ENCODE measurements at places on chromosomes 2 and 18.

- no peak for DNase-seq
Measured at GRCh38 chr18:59096098-59096789, 43.4 kb upstream of the SEC11C start.

DNA sequence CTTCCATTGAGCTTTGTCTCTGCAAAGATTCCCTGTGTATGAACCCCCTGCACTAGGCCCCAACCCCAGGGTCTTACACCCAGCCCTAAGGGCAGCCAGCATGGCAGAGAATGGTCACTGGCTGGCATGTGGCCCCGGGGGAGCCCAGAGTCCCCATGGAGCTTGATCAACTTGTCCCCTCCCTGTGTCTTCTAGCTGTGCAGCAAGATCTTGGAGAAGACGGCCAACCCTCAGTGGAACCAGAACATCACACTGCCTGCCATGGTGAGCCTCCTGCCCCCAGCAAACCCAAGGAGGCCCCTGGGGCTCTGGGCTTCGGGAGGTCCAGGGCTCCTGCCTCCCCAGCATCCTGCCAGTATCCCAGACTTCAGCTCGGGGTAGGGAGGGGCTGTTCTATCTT lies 81.5 kb downstream of the DYSF start:
- DNase-seq, result no peak

GRCh38 chr2:38629684-38630083 lies 27.0 kb upstream of the HNRNPLL start:
- DNase-seq, result no peak

DNA sequence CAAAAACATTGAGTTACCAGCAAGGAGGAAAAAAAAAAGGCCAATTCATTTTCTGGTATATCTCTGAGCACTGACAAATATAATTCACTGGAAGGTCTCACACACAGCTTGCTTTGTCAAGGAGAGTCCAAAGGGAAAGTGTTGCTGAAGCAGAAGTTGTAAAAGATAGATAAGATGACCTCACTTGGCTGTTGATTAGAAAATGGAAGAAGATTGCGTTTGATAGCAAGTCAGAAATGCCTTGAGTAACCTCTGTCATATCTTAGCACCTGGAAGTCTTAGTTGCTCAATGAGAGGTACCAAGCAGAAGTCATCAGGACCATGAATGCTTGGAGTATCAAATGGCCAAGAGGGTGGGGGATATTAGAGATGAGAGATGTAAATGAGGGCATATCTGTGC lies 105.2 kb downstream of the FSHR start:
- no peak for DNase-seq

GRCh38 chr18:36633961-36634412 lies 194.8 kb downstream of the TPGS2 start:
- DNase-seq, result no peak

DNA sequence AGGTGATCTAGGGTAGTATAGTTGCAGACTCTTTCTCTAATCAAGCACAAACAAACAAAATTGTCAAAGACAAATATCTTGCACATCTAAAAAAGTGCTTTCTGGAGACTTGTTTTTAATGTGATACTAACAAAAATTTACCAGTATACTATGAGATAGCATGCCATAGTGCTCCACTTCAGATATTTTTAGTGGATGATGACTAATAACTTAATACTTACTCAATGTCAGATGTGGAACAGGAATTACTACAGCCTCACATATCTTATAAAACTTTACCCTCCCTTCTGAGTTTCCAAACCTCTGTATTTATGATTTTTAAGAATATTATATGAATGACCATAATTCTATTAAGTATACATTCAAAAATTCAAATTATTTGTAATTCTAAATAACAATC lies 1162.0 kb upstream of the SLC39A10 start:
- DNase-seq, result no peak

GRCh38 chr2:152423684-152424083 lies 88.7 kb downstream of the FMNL2 start:
- DNase-seq, result no peak

DNA sequence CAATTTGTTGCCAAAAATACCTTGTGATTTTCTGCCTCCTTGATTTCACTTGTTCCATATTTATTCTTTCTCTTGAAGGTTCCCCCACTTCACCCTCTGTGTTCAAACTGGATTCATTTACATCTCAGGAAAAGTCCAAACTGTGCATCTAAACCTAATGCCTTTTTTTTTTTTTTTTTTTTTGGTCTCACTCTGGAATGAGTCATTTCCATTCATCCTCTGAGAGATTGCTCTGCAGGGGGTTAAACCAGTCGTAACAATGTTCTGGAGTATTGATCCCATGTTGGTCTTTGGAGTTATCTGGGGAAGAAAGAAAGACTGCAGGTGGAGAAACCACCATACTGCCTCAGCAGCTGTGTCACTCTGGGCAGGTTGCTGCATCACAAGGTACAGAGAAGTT lies 119.7 kb downstream of the TACR1 start:
- DNase-seq, result no peak
